ENCODE measurements at places on chromosomes 13 and 19.

- DNase-seq = no peak
These were observed 4.9 kb upstream of the ZNF90 start for GRCh38 chr19:20072936-20073335.

- peak; percentile 45 for DNase-seq
These were observed 3.5 kb downstream of the KCNN4 start for GRCh38 chr19:43777163-43777695.

DNA sequence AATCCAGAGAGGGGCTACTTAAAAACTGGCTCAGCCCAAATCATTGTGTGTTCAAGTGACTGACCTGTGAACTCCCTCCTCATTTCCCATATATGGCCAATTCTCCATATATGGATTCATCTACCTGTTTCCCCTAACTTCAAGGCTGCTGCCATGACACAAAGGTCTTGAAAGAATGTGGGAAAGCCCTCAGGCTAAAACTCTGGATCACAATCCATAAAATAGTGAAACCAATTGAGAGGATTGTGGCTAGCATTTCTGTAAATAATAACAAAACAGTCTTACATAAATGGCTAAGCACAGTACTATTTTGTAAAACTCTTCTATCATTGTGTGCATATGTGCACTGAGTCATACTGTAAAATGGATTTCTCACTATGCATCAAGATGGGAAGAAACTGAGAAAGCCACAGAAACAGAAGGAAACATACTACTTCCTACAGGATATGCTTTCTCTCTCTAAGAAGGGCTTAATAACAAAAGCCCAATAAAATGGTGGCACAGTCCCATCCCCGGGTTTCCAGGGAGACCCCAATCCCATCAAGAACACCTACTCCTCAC is 80.5 kb downstream of the FOXO1 start:
- no peak for DNase-seq

DNA sequence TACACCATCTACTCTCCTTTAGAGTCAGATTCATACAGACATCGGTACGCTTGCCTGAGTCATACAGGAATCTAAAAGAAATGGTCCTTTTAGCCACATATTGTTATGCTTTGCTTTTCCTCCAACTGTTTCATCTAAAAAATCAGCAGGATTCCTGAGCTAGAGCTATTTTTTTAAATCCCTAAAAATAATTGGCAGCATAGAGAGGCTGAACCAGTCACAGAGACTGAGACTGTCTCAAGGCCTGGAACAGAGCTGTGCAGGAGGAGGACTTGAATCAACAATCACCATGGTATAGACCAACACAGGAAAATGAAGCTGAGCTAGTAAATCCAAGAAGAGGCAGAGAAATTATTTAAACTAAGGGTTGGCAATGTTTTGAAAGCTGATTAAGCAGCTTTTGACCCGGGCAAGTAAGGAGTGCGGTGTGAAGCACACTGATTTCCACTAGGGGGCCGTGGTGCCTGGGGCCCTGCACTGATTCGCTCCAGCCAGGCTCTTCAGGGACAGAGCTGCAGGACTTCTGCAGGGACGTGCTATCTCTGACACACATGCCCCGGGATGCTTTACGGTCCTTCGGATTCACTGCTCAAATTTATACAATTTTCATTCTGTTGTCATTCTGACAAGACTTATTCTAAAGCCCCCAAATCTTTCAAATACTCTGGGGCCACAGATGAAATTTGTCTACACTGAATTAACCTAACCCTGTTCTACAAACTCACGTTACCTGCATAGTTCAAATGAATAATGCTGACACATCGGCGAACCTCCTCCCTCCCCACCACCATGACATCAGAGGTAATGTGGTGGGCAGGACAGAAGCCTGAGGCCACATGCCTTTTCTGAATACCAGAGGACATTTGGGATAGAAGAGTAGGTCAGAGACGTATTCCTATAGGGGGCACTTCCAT is 87.6 kb upstream of the SLC15A1 start:
- DNase-seq = peak; percentile 56

DNA sequence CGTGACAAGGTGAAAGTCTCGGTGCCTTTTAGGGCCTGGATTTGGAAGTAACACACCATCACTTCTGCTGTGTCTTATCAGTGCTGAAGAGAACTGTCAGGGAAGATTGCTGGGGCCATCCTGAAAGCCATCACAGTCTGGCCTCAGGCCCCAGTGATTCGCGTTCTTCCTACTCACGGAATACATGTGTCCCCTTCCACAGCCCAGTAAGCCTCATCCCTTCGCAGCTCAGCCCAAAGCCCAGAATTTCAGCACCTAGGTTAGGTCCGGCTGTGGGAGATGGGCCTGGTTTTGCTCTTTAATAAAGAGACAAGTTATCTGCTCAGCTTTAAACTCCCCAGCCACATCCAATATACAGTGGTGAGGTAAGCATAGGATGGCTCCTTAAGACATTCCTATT is 113.0 kb upstream of the SPACA7 start:
- no peak for DNase-seq

- DNase-seq = peak; percentile 8
These were observed 30.0 kb upstream of the NCCRP1 start for GRCh38 chr19:39166571-39167391.

DNA sequence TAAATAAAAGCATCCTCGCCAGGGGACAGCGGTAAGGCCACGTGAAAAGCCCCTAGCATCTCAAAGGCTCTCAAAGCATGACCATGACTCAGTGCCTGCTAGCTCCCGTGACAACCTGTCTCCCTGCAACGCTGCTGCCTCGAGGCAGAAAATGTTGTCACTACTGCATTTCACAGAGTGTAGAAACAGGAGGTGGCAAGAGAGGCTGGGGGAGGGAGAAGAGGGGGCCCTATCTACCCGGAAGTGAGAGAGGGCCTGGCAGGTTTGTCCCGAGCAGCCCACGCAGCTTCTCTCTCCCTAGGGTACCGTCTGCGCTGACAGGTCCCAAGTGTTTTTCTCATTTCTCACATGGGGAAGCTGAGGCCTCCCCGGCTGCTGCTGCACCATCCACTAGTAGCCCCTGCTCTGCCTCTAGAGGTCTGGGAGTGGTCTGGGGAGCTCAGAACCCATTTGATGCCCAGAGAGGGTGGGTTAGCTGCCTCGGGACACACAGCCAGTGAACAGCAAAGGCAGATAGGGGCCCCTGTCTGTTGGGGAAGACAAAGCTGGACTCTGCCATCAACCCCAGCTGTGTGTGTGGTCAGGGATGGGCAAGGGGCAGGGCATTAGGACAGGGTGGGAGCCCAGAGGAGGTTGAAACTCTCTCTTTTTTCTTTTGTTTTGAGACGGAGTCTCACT is 3.7 kb downstream of the TINCR start:
- peak; percentile 28 for DNase-seq

GRCh38 chr13:96100457-96101220 is 10.7 kb downstream of the HS6ST3 start:
- no peak for DNase-seq

- DNase-seq = no peak
These were observed 376.1 kb downstream of the DLEU7 start for GRCh38 chr13:50467156-50468110.

GRCh38 chr13:99425485-99426341 is 75.6 kb upstream of the TM9SF2 start:
- DNase-seq = no peak

DNA sequence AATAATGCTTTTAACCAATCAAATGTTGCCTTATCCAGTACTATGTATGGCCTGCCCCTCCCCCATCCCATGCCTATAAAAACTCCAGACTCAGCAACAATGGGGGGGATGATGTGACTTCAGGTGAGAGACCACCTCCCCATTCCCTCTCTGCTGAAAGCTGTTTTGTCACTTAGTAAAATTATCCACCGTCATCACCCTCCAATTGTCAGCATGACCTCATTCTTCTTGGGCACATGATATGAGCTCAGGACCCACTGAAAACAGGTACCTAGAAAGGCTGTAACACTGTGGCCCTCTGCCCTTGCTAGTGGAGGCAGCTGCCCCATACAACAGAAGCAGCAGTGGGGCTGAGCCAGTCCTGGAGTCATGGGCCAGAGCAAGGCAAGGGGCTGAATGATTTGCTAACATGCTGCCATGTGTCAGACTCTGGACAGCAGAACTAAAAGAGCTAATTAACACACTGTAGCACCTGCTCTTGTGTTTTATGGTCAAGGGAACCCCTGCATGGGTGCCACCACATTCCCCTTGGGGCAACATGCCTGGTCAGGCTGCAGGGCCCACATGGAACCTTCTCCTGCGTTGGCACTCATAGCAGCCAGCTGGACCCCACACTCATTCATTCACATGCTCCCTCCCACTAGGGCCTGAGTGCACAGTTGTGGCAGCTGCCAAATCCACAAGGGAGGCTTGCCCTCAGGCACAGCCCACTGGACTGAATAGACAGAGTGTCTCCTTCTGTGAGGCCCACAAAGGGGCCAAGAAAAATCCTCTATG is 722.2 kb upstream of the PCDH20 start:
- DNase-seq = no peak

- no peak for DNase-seq
These were observed 24.1 kb upstream of the NPAS1 start for GRCh38 chr19:46995492-46995891.

DNA sequence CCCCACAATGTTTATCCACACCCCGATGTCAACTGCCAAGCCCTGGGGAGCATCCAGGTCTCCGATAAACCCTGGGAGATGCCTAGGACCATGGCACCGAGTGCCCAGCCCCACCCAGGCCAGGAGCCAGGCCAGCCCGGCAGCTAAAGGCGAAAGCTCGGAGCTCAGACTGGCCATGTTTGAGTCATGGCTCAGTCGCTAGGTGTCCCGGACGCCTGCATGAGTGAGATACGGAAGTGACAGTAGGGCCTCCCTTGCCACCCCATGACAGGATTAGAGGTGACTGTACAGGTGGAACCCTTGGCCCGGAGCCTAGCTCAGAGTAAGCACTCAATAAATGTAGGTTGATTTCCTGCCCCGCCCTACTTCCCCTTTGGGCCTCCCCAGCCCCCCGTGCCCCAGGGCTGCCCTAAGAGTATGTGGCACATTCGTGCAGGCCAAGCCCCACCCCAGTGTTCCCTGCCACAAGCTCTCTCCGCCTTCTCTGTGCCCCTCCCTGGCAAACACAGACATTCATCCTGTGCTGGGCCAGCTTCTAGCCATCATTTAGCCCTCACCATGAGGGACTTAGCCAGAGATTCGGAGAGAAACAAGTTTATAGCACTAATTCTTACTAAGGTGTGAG is 5.8 kb upstream of the TPM4 start:
- no peak for DNase-seq

DNA sequence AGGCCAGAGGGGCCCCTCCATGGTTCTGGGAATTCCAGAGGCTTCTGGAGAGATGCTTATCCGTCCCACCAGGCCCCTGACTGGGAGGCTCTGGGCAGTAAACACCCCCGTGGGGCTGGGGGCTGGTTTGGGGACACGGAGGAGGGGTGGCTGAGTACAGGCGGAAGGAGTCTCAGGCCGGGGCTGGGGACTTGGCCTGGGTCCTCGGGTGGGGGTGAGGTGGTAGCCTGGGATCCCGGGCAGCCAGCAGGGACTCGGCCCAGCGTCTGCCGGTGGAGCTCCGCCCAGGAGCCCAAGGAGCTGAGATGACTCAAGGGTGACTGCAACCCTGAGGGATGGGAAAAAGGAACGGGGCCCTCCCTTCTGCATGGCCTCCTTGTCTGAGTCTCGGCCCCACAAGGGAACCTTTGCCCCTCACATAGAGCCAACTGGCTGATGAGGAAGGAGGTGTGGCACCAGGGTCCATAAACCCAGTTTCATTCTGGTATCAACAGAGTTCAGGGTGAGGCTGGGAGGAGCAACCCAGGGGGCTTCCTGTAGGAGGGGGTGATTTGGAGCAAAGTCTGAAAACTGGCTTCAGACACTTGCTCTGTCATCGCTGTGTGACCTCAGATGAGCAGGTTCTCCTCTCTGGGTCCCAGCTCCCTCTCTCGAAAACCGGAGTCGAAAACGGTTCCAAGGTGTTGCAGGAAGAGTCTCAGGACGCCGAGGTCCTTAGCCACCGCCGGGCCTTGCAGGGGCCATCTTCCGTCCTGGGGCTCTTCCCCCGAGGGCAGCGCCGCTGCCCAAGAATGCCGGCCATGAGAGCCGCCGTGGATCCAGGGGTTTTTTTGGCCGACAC is 809 bp downstream of the MISP start:
- DNase-seq = peak; percentile 85

- DNase-seq = no peak
These were observed 40.5 kb upstream of the VSTM2B start for GRCh38 chr19:29485293-29485692.

GRCh38 chr19:21396121-21396520 is 812 bp upstream of the ZNF493 start:
- no peak for DNase-seq

GRCh38 chr13:23771552-23771951 is 117.6 kb downstream of the MIPEP start:
- no peak for DNase-seq

DNA sequence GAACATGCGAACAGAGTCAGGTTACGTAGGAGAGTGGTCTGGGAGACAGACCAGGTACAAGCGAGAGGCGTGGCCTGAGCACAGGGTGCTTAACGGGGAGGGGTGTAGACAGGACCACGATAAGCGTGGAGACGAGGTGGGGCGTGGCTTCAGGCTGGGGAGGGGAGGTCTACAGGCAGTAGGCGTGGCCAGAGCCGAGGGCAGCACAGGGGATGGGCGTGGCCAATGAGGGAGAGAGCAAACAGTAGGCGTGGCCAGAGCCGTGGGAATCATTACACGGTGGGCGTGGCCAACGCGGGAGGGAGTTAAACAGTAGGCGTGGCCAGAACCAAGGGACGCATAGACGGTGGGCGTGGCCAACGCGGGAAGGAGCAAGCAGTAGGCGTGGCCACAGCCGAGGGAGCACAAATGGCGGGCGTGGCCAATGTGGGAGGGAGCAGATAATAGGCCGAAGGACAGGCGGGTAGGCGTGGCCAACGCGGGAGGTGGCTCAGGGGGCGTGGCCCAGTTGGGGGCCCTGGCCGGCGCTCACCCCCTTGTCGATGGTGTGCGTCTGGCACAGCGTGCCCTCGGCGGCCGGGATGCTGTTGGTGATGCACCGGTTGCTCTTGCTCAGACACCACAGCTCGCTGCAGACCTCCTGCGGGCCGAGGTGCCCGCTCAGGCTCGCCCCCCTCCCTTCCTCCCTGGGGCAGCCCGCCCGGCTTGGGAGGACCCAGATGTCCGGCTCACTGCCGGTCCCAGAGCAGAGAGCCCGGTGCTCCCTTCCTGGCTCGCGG is 15.2 kb upstream of the MYO1F start:
- peak; percentile 95 for DNase-seq

DNA sequence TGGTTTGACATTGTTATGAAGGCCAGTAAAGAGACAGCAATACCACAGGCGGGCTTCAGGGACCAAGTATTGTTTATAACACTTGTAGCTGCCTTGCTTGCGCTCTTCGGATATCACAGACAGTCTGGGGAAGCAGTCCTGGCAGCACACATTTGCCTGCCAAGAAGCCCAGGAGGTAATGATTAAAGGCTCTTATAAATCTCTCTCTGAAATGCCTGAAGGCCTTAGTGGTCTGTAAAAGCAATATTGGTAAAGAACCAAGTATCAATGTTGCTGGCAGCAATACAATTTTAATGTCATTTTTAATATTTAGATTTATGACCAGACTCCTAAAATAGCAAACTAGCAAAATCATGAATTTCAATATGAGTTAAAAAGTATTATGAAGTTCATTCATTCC is 1312.4 kb downstream of the PCDH9 start:
- no peak for DNase-seq

- DNase-seq = peak; percentile 39
These were observed 15.1 kb upstream of the CEACAM4 start for GRCh38 chr19:41641879-41642485.

GRCh38 chr13:31224963-31225559 is 25.3 kb downstream of the B3GLCT start:
- no peak for DNase-seq

- no peak for DNase-seq
These were observed 93.9 kb downstream of the GNG7 start for GRCh38 chr19:2608602-2608922.

All from iris pigment epithelial cell (primary cell).